Activated CD8-positive, alpha-beta memory T cell treated with anti-CD3 and anti-CD28 coated beads, Interleukin-2, amount 50 U/mL, for 48 hours (primary cell): ENCODE measurements at places on chromosomes 7 and 10.
A peak's percentile ranks its signal among the peaks of the same experiment; 100 is the strongest.

GRCh38 chr7:107017965-107018719 lies 26.4 kb upstream of the PRKAR2B start:
- DNase-seq: no peak

DNA sequence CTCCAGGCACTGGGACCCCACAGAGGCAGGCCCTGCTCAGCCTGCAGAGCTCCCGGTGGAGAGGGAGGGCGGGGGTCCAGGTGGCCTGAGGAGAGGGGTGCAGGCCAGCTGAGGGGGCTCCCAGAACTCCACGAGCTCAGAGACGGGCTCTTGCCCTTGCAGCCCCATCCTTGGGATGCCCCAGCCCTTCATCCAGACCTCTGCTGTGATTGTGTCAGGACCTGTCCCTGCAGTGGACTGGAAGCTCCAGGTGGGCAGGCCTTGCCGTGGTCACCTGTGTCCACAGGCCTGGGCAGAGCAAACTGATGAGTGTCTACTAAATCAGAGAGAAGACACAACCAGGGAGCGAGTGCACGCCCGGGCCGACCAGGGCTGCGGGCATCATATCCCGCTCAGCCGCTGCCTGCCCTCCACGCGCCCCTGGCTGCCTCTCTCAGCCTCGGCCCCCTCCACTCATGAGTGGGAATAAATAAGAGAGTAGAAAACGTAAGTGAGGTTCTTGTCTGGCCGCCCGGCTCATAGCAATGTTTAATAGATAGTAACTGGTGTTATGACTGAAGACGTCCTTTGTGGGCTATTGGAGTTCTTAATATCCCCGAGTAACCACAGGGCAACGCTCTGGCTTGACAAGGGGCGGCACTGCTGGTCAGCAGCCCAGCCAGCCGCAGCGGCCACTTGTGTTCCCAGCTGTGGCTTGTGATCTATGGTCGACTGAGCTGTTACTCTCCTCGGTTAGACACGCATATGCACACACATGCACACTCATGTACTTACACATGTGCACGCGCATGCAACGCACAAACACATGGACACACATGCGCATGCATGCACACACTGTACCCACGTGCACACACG lies 105.6 kb downstream of the LHPP start:
- no peak for DNase-seq

- DNase-seq: no peak
Observed at GRCh38 chr7:48251766-48252165, 80.5 kb downstream of the ABCA13 start.

GRCh38 chr10:103802081-103802480 lies 53.3 kb downstream of the SH3PXD2A start:
- no peak for DNase-seq

- DNase-seq: peak; percentile 86
Observed at GRCh38 chr10:6920072-6921019, 340.3 kb upstream of the PRKCQ start.

DNA sequence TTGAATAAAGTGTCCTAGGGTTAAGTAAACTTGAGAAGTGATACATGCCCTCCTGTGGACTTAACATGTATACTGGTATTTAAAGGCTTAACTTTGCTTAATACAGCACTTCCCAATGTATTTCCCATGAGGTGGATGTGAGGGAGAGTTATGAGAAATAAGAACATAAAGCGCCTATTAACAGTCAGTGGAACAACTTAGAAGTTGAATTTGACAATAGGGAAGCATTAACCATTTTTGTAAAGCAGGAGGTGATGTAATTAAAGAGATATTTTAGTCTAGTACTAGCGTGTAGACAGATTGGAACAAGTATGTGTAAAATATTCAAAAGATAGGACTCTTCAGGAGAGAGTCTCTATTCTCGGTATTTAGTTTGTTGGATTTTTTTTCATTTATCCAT lies 322.4 kb downstream of the GPR158 start:
- DNase-seq: no peak

GRCh38 chr7:107047902-107048782 lies 3.6 kb downstream of the PRKAR2B start:
- no peak for DNase-seq

GRCh38 chr7:109893231-109893630 lies 1197.7 kb upstream of the LRRN3 start:
- DNase-seq: no peak

DNA sequence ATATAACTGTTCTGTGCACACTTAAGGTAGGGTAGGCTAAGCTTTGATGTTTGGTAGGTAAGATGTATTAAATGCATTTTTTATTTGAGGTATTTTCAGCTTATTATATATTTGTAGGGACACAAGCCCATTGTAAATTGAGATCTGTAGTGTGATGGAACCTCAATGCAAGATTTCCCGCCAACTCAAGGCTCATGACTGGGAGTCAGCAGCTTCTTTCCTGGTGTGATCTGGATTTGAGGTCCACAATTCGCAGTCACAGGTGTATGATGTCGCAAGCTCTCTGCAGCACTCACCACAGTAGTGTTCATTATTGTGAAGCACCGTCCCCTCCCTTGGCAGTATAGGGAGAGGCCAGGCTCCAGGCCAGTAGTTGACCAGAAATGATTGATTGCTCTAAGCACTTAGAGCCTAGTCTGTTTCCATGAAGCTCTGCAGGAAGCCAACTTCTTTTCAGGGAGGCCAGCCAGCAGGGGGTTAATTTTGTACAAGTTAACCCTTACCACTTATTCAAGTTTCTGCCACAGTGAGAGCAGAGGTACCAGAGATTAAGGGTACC lies 54.9 kb downstream of the SEM1 start:
- DNase-seq: no peak

DNA sequence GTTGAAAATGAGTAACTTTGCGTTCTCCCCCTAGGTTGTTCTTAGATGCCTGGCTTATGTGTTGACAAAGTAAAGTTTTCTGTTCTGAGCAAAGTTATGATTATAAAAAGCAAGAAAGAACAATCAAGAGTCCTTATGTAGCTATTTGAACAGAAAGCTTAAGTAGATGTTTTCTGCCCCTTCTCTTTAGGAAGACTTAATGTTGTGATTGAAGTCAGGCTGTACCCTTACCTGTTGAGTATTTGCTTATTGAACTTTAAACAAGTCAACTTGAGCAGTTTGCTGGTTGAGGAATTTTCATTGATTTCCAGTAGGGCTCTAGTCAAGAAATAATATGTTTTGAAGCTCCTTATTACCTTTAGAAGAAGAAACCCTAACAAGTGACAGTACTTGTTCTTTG lies 33.9 kb upstream of the VDAC2 start:
- DNase-seq: no peak

GRCh38 chr7:100566018-100566531 lies 7.6 kb downstream of the SAP25 start:
- no peak for DNase-seq

- DNase-seq: no peak
Observed at GRCh38 chr10:14742815-14743214, 31.9 kb downstream of the FAM107B start.

DNA sequence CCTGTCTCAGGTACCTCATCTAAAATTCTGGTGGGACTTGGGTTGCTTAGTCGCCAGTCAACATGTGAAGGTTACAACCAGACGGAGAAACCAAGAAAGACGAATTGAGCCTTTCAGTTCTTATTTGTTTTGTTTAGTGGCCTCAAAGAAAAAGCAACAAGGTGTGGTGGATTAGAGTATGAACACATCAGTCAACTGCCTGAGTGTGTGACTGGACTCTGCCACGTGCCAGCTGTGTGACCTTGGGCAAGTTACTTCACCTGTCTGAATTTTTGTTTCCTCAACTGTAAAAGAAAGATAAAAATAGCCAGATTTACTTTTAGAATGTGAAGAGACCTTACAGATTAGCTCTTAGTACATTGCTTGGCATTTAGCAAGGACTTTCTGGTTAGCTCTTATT lies 259.2 kb downstream of the CREB5 start:
- DNase-seq: no peak

DNA sequence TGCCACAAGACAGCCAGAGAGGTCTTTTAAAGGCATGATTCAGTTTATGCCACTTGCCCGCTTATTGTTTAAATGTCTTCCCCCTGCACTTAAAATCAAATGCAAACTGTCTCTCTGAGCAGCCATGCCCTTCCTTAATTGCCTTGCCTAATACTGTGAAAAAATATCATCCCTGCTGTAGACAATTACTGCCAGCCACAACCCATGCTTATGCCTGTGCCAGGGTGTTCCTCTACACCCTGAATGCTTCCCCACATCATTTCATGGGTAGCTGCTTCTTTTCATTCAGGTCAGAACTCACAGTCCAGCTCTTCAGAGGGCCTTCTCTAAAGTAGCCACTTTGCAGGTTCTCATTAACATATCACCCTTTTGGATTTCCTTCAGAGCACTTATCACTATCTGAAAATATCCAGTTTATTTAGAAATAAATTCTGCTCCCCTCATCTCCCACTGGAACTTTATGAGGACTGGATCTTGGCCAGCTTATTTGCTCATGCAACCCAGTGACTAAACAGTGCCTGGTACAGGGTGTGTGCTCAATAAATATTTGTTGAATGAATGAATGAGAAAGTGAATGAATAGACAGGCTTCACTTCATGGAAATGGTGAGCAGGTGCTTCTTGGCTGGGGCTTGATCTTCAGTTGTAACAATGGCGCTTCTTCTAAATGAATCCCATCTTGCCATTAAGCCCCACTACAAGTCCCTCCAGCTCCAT lies 162.4 kb upstream of the MDFIC start:
- DNase-seq: no peak

- no peak for DNase-seq
Observed at GRCh38 chr7:146683439-146683838, 566.8 kb downstream of the CNTNAP2 start.

DNA sequence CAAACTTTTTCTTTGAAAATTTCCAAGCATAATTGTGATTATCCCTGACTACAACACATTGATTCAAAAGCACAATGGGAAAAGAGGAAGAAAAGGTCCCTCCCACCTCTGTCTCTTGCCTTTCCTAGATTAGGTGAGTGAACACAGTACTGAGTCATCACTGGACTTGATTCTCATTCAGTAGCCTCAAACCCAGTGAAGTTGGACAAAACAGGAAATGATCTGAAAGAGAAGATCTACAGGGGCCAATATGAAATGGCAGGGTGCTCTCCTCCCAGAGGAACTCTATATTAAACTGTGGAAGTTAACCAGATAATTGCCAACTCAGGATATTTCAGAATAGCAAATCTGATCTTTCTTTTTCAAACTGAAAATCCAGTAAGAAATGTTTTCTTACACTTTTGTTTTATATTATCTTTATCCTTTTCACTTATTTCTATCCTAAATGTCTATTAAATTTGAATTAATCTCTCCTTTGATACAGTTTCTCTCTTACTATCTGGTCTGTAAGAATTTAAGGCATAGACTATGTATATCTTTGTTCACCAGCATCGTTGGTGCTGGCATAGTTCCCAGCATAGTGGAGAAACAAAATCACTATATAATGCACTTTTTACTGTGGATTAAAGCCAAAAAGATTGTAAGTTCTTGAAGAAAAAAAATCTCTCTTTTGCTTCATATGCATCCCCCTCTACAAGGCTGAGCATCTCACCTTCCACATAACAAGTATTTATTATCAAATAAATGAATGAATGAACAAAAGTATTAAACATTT lies 41.4 kb upstream of the IKZF1 start:
- no peak for DNase-seq

DNA sequence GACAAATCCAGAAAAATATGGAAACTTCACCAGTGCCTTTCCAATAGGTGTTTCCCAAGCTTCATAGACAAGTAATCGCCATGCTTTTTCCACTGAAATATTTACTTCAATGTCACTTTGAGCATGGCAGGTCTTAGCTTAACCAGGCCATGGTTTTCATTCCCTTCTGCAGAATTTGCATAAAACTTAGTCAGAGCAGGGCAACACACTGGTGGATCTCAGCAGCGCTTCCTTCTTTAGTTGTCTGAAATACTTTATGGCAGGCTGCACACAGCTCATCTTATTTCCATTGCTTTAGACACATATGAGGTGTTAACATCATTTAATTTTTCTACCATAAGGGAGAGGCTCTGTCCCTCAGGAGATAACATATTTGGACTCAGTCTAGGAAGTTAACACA lies 102.9 kb upstream of the AHR start:
- DNase-seq: no peak

- DNase-seq: no peak
Observed at GRCh38 chr10:17747883-17748550, 4.0 kb upstream of the TMEM236 start.

GRCh38 chr7:77685233-77685632 lies 11.0 kb upstream of the RSBN1L start:
- DNase-seq: no peak

- no peak for DNase-seq
Observed at GRCh38 chr7:143477501-143478150, at the start of gene TAS2R41. TSS of gene TAS2R41 (plus strand) at chr7:143477873. CDS start at chr7:143477873, 0 bp downstream.

GRCh38 chr10:110865186-110865808 lies 6.4 kb upstream of the PDCD4 start:
- DNase-seq: no peak

- DNase-seq: no peak
Observed at GRCh38 chr7:34756691-34757090, 98.7 kb downstream of the NPSR1 start.

DNA sequence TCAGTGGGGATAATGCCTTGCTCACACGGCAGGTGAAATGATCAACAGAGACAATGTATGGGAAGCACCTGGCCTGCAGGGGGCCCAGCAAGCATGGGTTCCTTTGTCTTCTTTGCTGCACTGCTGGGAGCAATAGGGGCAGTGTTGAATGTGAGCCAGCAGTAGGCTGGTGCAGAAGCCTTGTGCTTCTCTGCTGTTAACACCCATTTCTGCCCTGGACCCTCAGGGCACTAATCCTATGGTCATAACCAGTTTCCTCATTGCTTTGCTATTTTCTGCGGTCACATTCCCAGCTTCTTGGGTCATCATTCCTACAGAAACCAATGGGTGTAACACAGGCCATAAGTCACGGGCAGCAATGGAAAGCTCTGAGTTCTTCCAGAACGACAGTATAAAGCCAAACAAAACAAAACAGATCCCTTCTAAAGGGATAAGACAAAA lies 10.9 kb upstream of the LGI1 start:
- DNase-seq: no peak

GRCh38 chr7:68800316-68800715 lies 798.0 kb upstream of the AUTS2 start:
- no peak for DNase-seq

GRCh38 chr7:130942211-130942964 lies 208.4 kb upstream of the KLF14 start:
- no peak for DNase-seq
